OCI-LY7 (cell line): ENCODE measurements at places on chromosomes 1 and 21. TPM values are rescaled to one million over a fixed set of nuclear protein-coding genes. Genes with fewer than 3 reads are reported as not detected.

GRCh38 chr1:205528887-205529825 is 24.7 kb downstream of the CDK18 start:
- DNase-seq: peak; percentile 82

The RGS7 gene
- not detected in 2 replicates for total RNA-seq

DNA sequence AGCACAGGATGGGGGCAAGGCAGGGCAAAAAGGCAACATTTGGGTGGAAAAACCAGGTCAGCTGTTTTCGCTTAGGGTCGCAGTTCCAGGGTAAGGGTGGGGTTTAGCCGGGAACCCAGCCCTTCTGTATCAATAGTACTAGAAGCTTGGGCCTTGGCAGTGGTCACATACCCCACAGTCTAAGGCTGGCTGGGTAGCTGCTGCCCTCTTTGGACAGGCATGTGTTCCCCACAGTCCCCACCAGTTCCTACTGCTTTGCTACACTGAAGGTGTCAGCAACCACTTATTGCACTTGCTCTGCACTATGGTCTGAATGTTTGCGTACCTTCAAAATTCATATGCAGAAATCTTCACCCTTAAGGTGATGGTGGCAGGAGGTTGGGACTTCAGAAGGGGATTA is 349.8 kb downstream of the LTN1 start:
- DNase-seq: no peak

The DNM3 gene
- 0.30 and 0.61 TPM in 2 replicates for total RNA-seq

DNA sequence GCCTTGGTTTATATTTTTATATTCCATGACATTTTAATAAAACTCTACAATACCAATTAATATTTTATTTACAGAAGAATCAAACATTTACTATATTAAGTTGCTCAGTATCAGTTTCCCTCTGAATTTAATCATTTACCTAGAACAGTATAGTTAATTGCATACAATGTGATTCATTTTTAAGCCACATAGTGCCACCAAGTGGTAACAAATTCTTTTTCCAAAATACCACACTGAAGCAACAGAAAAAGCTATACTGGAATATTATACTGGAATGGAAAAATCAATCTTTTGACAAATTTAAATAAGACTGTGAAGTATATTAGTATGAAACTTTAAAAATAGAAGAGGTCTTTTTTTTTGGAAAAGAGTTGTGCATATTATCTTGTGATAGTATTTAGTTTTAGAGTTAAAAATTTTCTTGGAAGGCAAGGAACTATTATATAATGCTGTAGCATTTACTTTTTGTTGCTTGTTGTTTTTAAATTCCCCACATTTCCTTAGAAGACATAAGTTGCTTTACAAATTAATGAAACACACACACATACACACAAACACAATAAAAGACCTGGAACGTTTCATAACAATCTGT is 57.3 kb downstream of the ZNF644 start:
- DNase-seq: peak; percentile 11

- DNase-seq: no peak
These were observed 3.9 kb upstream of the POU3F1 start for GRCh38 chr1:38050397-38051078.

DNA sequence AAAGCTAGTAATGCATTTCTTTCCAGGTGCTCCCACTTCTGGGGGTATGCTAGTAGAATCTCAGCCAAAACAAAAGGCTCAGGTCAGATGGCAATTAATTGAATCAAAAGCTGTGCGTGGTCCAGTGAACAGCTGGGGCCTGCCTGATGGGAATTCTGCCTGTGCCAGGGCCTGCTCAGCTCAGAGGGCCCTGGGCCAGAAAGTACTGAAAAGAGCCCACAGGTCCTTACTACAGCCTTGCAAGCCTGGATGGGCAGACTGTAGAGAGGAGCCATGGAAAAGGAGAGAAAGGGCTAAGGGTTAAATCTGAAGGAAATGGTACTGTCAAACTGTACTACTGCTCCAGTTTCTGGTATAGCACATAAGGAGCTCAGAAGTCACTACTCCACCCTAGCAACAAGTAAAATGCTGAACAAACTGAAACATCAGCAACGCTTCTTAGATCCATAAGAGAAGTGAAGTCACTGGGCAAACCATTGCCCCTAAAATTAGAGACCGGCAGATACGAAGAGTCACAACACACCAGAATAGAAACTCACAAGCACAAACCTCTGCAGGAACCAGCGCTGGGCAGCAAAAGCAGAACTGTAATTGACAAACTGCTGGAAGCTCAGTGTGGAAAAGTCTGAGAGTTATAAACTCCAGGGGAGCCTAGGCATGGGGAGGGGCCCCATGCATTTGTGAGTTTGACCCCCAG is 121.1 kb upstream of the SYT6 start:
- no peak for DNase-seq

GRCh38 chr1:203726417-203726867 is 38.5 kb upstream of the LAX1 start:
- DNase-seq: no peak
